ENCODE measurements at places on chromosomes 5 and 9.

GRCh38 chr5:149417711-149418368, 38.7 kb upstream of the IL17B start:
- no peak for DNase-seq

DNA sequence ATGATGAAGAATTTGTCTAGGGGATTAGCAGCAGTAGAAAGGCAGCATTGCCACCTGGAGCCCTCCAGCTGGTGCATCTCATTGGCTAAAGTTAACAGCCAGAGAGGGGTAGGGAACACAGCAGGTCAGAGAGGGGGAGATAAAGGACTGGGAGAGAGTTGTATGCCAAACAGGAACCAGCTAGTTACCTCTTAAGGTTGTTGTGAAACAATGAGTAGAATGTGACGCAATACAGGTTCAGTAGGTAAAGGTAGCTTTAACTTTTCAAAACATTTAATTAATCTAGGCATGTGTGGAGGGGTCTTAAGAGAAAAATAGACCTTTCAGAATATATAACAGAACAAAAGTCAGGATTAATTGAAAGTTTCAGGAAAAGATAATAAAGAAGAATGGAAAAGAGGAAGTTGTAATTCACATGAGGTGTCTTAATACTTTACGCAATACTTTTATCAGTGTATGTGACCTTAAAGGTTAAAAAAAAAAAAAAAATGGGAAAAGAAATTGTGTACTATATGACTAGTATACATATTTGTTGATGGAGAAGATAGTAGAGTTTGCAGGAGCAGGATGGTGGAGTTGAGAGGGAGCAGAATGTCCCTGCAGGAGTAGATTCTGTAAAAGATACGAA, 14.3 kb downstream of the FBXO38 start:
- DNase-seq, result peak; percentile 71

DNA sequence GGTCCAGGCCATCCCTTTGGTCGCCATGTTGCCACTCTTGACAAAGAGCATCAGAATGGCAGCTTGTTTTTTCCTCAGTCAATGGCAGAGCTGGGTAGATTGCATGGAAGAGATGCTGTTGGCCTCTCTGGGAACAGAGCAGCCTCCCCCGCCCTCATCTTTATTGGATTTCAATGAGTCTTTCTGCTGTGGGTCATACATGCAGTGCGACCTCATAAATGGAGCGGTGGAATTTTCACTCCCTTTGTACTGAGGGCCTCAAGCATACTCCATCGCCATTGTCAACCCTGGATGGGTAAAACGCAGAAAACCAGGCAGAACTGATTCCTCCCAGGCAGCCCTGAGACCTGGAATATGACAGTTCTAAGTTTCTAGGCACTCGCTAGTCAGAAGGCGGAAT, 71.8 kb downstream of the ZNF618 start:
- DNase-seq, result no peak

GRCh38 chr9:76510041-76510440, 51.1 kb downstream of the GCNT1 start:
- DNase-seq, result no peak

Measured in KBM-7 (cell line).